ENCODE measurements at places on chromosomes 7 and 10. TPM values are rescaled to one million over a fixed set of nuclear protein-coding genes. Genes with fewer than 3 reads are reported as not detected.

STOX1 gene
- 0.29 TPM for total RNA-seq

FASTK gene
- total RNA-seq: 87.6 TPM

DENND2A gene
- 0.36 TPM for total RNA-seq

AOAH gene
- not detected for total RNA-seq

SEMA3C gene
- 421 TPM for total RNA-seq

FOXI2 gene
- not detected for total RNA-seq

SEPTIN14 gene
- not detected for total RNA-seq

PSD gene
- 0.72 TPM for total RNA-seq

SRRM3 gene
- total RNA-seq: 0.36 TPM

PI4K2A gene
- total RNA-seq: 23.5 TPM

UCN3 gene
- not detected for total RNA-seq

ZNF804B gene
- total RNA-seq: not detected

SMKR1 gene
- 0.72 TPM for total RNA-seq

VAX1 gene
- total RNA-seq: not detected

CARD11 gene
- not detected for total RNA-seq

COL1A2 gene
- 11,912 TPM for total RNA-seq

HYAL4 gene
- total RNA-seq: not detected

CYP3A5 gene
- under 0.01 TPM for total RNA-seq

ITIH5 gene
- total RNA-seq: 2.2 TPM

EPDR1 gene
- total RNA-seq: 99.3 TPM

SBDS gene
- 83.7 TPM for total RNA-seq

TSPAN12 gene
- 1.8 TPM for total RNA-seq

FXYD4 gene
- total RNA-seq: not detected

TFR2 gene
- total RNA-seq: under 0.01 TPM

TAS2R4 gene
- total RNA-seq: 2.9 TPM

OR2A12 gene
- not detected for total RNA-seq

SYT15 gene
- total RNA-seq: under 0.01 TPM

POLL gene
- total RNA-seq: 17.1 TPM

UCMA gene
- total RNA-seq: not detected
